NCI-H446 (cell line): ENCODE measurements at places on chromosomes 12 and 14.
A peak's percentile ranks its signal among the peaks of the same experiment; 100 is the strongest.

GRCh38 chr12:120346681-120347080, 19.1 kb upstream of the PLA2G1B start:
- DNase-seq: no peak

DNA sequence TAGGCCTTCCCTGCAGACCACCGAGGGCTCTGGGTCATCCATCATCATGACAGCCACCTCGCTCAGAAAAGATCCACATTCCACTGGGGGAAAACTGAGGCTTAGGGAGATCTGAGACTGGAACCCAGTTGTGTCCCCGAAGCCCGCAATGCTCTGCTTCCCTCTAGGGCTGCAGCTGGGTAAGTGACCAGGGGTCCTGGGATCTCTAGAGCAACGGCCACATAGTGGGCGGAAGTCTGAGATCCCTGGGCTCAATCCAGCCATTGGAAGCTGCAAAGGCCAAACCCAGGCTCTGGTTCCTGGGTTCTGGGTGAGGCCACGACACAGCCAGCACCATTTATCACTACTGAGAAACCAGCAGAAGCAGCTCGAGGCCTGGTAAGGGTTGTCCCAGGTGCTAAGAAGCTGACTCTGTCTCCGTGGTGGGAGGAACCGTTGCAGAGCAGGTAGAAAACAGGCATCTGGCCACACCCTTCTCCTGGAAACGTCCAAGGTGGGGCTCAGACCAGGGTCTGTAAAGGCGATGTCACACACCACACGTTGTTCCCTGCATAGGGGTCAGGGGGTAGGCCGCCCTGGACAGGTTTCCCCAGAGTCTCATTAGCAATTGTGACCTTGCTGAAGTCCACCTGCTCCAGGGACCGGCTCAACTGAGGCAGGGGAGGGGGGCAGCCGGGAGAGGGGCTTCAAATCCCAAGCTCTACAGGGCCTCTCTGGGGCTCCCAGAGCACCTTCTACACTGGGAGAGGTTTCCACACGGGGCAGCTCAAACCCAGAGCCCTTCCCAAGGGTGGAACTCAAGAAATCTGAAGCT, 38.6 kb downstream of the BCL11B start:
- DNase-seq: no peak

- no peak for DNase-seq
Measured at GRCh38 chr12:89151536-89151935, 200.8 kb downstream of the DUSP6 start.

DNA sequence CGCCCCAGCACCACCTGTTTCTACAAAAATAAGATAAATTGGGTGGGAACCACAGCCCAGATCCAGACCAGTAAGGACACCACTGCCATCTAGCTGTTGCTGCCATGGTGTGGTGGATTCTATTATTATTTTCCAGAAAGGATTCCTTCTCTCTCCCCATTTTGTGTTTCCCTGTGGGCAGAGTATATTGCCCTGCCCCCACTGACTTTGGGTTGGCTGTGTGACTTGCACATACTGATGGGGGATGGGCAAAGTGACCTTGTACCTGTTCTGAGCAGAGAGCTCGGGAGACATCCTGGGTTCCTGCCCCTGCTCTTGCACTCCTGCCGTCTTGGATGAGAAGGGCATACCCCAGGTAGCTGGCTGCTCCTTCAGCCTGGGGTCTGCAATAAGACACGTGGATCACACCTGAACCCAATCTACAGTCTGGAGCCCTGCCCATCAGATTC, 24.3 kb downstream of the MOAP1 start:
- peak; percentile 24 for DNase-seq
